Stimulated activated CD4-positive, alpha-beta T cell treated with anti-CD3 and anti-CD28 coated beads, TNF-alpha, amount 100 ng/mL, for 24 hours (primary cell): ENCODE measurements at places on chromosomes 12 and 14.
A peak's percentile ranks its signal among the peaks of the same experiment; 100 is the strongest.

DNA sequence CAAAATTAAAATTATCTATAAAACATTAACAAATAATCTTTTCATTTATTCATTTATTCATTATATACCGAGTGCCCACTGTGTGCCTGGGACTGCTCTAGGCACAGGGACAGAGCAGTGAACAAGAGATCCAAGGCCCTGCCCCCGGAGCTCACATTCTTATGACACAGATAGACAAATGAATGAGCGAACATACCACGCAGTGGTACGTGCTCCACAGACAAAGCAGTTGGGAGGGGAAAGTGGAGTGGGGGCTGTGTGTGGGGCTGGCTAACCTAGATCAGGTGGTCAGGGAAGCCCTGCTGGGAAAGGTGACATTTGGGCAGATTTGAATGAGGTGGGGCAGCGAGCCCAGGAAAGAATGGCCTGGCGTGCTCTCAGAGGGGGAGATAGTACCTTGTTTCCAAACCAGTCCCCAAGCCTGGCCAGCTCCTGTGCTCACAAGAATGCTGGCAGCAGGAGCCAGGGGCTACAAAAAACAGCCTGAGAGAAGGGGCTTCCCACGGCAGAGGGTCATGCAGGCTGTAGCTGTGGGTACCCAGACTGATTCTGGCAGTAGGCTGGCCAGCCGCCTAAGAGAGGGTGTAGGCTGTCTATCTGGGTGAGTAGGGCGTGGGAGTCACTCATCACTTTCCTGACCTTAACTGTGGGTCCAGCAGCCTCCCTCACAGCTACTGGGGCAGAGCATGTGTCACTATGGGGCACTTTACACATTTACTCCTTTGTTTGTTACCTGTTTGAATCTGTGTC, 57.8 kb upstream of the ACTN1 start:
- no peak for DNase-seq

DNA sequence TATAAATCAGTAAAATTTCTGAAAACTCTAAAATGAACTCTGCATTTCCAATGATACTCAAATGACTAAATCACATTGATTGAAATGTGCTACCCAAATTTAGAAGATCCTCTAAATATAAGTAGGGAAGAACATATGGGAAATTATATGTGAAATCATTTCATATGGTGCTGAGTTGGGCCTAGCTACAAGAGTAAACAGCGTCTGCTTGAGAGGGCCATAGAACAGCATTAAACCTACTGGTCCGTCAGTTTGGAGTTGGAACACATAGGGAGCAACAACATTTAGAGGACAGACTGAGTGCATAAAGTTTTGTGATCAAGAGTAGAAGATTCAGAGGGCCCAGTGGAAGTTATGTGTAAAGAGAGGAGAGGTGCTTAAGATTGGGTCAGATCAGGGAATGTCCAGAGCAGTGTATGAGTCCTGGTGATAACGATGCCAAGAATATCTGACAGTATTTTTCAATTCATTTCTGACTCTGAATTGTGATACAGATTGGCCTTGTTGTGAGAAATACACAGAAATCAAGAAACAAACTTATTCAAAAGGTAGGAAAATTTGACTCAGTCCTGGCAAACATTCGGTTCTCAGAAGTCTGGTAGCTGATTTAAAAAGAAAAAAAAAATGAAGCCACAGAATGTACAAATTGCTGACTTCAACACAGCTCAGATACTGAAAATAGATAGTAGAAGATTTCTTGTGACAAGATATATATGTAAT, 362.2 kb downstream of the CCDC91 start:
- DNase-seq = no peak

DNA sequence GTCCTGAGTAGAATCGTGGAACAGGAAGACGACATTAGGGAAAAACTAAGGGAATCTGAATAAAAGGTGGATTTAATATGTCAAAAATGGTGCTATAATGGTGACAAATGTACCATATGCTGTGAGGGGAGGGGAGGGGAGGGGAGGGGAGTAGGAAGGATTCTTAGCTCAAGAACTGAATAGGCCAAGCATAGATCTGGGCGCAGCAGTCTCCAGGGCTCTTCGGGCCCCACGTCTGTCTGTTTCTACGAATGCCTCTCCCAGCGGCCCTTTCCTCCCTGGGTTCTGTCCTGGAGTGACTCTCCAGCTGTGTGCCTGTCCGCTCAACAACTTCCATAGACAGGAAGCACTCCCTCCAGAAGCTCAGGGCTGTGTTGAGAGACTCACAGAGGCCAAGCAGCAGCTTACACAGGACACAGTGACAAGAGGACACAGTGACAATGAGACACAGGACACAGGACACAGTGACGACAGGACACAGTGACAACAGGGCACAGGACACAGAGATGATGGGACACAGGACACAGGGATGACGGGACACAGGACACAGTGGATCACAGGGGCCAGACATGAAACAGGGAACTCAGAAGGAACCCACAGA, 42.4 kb upstream of the PPP2R5C start:
- no peak for DNase-seq

DNA sequence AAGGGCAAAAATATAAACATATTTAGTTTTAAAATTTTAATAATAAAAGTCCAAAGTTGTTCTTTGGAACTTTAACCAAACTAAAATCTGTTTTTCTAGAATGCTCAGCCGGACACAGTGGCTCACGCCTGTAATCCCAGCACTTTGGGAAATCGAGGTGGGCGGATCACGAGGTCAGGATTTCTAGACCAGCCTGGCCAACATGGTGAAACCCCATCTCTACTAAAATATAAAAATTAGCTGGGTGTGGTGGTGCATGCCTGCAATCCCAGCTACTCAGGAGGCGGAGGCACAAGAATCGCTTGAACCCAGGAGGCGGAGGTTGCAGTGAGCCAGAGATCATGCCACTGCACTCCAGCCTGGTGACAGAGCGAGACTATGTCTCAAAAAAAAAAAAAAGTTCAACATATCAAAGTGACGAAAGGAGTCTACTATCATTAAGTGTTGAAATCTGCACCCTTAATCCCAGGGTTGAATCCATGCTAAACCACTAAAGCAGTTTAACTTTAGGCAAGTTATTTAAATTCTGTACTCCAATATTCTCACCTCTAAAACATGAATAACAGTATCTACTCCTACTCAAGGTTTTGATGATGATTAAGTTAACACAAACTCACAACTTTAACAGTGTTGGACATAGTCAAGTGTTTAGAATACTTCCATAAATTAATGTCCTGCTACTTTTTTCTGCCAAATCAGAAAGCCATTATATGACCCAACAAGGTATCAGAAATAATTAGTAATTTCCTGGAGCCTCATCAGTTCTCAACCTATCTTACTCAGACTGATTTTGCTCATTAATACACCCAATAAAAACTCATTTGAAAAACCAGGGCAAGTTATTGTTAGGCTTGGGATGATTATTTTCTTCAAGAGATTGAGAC, 11.0 kb downstream of the HNRNPC start:
- DNase-seq = no peak

GRCh38 chr14:23129759-23130316, 10.8 kb upstream of the CEBPE start:
- DNase-seq = no peak

DNA sequence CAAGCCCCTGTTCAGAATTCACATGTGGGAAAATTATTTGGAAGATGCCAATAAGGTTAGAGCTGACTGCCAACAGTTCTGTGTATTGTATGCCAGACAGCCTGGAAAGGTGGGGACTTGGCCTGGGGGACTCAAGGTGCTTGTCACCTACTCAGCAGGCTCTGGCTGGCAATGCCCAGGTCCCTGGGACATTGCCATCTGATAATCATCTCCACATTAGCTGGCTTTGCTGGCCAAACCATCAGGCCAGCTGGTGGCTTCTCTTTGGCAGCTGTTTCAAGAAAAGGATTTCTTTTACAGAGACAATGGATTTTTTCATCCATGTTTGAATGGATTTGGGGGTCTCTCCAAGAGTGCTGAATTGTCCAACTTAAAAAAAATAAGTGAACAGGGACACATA, 165.2 kb downstream of the BRMS1L start:
- no peak for DNase-seq

GRCh38 chr12:108115123-108116121, 13.7 kb upstream of the WSCD2 start:
- DNase-seq = no peak

GRCh38 chr12:131913666-131914065, 15.4 kb upstream of the PUS1 start:
- DNase-seq = no peak

DNA sequence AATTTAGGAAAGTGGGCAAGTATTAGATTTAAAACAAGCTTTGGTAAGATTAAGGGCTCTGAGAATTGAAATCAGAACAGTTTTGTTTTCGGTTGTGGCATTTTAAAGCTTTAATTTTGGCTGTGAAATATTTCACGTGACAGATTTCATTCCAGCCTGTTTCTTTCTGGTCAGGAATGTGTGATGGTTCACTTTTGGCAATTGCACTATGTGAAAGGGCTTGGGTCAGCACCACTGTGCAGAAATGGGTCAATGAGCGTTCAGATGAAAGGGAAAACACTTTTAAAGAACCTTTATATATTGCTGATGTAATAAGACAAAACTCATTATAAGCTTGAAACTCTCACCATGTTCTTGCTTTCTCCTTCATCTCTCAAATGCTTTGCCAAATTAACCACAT, 17.1 kb downstream of the NUBPL start:
- DNase-seq = no peak

DNA sequence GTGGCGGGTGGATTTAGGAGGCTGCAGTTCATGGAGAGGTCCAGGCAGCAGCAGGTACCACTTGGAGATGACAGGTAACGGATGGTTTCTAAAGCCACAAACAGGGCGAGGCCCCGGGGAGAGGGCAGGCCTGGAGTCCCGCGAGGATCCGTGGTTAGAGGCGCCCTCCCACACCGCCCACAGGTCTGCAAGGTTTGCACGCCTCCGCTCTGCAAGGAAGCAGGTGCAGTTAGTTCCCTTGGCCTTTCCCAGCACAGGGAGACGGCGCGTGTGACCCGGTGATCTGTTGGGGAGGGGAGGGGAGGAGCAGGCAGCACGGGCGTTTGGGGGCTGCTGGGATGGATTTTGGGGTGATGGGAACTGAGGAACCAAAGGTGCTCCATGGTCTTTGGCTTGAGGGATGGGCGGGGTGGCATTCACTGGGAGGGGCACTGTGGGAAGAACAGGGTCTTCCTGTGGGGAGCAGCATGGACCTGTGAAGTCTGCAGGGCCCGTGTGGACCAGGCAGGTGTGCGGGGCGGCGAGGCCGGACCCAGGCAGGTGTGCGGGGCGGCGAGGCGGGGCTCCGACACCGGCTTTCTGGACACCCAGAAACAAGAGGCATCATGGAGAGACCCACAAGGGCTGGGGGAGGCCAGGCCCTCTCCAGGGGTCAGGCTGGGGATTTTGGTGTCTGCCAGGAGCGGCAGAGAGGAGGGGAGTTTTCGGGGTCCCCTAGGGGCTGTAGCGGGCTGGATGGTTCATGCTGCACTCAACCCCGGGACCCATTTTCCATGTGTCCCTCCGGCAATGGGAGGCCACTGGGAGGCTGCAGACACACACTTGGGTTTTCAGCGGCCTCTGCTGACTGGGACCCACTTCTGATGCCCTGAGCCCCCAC, 29.1 kb downstream of the NOC4L start:
- DNase-seq = no peak

GRCh38 chr14:99043756-99044155, 228.2 kb downstream of the BCL11B start:
- DNase-seq = no peak

DNA sequence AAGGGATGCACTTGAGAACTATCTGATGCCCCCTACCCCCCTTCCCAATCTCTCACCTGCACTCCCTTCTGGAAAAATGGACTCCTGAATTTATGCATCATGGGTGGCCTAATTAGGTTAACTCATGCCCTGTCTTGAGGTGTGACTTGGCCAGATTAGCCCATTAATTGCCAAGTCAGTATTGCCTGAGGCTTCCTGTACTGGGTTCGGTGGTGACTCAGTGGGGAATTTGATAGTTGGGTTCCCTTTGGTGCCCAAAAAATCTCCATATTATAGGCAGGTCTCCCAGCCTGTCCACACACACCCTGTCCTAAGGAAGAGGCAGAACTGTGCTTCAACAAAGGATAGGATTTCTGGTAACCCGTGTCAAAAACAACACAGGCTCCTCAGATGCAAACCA, 146.1 kb downstream of the CHST11 start:
- no peak for DNase-seq

DNA sequence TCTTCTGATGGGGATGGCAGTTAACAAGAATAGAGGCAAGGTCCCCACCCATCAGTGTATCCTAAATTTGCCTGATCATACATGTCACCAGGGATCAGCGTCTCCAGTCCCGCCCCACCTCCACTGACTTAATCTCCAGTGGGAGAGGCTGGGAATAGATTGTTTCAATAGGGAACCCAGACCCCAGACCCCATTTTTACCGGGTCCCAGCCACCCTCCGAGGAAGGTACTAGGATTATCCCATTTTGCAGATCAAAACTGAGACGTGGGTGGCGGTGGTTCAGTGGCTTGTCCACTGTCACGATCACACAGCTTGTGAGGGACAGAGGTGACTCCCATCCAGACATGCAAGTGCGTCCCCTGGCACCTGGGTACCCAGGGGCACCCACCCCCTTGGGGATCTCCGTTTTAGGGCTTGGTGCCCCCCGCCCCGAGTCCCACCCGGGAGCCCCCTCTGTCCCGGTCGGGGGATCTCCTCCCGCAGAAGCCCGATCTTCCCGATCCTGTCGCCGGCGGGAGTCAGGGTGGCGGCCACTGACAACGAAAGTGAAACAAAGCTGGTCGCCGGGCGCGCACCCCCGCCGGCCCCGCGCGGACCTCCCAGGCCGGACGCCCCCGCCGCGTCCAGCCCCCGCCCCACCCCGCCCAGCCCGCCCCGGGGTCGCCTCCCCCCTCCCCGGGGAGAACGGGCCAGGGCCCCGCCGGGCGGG, 523 bp downstream of the WSB2 start:
- DNase-seq = peak; percentile 27

DNA sequence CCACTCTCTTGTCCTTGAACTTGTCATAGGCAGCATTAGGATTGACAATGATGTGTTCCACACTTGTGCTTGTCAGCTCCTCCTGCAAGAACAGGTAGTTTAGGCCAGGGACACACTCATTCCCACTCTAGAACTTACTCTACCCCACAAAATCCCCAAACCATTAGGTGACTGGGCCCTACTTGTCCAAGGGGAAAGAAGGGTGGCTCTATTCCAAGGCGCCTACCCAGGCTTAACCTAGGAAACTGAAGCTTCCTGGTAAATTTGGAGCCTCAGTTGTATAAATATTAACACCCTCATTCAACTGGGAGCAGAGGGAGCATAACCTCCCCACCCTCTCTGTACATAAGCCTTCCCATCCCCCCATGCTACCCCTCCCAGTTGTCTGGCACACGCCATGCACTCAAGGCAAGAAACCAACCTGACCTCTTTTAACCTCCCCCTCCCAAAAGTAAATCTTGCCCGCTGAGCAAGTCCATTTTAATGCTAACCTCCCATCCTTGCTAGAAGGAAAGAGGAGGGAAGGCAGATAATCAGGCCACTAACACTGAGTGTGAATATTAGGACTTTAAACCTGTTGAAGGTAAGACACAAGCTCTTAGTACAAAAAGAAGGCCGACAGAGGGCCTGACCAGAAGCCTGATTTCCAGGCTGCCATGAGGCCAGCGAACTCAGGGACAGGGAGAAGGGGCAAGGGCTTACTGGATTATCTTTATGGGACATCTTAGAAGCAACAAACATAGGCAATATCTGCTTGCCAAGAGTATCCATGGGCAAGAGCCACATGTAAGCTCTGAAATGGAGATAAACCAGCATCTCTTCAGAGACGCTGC, 11.0 kb downstream of the DCTN2 start:
- DNase-seq = no peak

GRCh38 chr14:65412856-65413738, 567 bp downstream of the FUT8 start:
- DNase-seq = peak; percentile 38
